ENCODE measurements at places on chromosomes 4 and X. TPM values are rescaled to one million over a fixed set of nuclear protein-coding genes. Genes with fewer than 3 reads are reported as not detected.

Gene AREG
- total RNA-seq = 0.27 TPM

Gene ODAPH
- 6.0 TPM for total RNA-seq

Gene SYTL4
- total RNA-seq = not detected

Gene MAGEB2
- total RNA-seq = not detected

Gene FGFR3
- 0.39 TPM for total RNA-seq

Gene WAS
- 162 TPM for total RNA-seq

Measured in T-helper 1 cell treated with Interleukin-12 subunit alpha and Interleukin-12 subunit beta and Interleukin-4 antibody, amounts not matched to agents 30 ng/mL and 1 ng/mL, for 36 hours (primary cell).